ENCODE measurements at places on chromosomes 3 and 15.

DNA sequence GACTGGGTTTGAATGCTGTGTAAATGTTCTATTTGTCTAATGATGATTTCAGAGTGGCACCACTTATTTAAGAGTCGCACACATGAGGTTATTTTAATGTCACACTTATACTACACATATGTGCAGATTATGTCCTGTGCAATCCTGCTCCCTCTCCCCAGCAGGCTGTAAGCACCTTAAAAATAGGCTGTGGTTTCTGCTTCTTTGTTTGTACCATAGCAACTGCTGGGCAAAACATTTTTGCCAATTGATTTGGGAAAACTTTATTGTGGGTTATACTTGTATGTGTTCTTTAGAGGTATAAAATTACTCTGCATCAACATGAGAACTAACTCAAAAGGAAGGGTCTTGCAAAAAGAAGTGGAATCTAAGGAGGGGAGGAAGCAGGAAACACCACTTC, 318.5 kb downstream of the NTRK3 start:
- DNase-seq, result no peak

GRCh38 chr15:92244703-92245102, 149.0 kb upstream of the ST8SIA2 start:
- DNase-seq, result no peak

- DNase-seq, result no peak
Observed at GRCh38 chr3:157639756-157640426, 136.7 kb upstream of the VEPH1 start.

DNA sequence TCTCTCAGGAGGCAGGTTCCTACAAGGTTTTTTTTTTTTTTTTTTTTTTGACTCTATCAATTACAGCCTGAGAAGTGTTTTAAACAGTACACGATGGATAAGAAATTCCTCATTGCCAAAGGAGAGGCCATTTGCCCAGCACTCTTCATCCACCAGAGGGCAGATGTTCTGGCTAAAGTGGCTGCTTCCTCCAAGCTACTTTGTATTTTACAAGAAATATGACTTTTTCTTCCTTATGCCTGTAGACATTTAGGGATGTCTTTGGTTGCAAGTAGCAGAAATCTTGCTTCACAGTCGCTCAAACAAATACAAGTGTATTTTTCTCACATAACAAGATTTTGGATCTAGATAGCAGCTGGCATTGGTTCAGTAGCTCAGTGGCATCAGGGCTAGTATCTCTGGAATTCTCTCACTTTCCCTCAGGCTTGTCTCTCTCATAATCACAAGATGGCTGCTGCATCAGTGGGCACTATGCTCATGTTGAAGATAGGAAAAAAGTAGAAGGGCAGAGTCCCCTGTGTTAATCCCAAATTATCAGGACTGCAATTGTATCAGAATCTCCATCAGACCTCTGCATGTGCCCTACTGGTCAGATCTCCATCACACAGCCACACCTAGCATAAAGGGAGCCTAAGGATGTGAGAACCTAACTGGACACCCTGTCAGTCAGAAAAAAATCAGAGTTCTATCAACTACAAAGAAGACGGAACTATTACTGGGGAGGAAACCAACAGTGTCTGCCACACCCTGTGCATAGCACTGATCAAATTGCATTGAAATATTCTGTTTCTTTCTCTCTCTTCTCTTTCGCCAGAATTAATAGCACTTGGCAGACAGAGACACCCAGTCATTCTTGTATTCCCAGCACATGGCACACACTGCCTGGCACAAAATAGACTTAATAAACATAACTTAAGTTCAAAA, 138.9 kb upstream of the COL8A1 start:
- DNase-seq, result no peak

- DNase-seq, result no peak
Observed at GRCh38 chr3:30140356-30141075, 465.9 kb upstream of the TGFBR2 start.

DNA sequence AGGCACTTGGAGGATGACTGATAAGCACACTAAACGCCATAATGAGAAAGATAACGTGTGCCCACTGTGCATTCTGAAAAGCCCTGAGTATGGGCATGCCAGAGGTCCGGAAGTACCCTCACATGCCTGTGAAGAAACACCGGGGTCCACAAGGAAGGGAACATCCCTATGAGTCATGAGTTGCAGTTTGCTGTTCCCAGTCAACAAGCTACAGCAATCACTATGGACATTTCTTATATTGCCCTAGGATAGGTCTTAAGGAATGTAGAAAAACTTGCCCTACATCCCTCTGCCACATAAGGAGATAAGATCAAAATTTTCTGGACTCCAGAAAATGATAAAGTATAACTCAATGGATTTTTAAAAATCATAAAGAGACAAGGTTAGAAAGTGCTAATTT, 9.9 kb downstream of the MB21D2 start:
- DNase-seq, result no peak

DNA sequence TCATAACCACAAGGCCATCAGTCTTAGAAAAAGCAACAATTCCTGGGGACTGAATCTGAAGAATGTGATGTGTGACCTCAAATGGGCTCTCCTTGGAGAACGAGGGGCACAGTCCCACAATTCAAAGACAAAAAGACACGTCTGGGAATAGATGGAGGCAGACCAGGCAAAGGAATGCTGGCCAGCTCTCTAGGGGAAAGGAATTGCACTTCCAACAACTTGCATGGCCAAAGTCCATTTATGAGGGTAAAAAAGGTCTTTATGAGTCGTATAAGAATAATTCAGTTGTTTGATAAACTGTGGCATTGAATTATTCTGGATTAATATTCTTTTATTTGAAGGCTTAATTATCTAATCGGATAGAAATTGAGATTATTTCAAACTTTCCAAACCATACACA, 180.5 kb upstream of the FEZF2 start:
- no peak for DNase-seq

DNA sequence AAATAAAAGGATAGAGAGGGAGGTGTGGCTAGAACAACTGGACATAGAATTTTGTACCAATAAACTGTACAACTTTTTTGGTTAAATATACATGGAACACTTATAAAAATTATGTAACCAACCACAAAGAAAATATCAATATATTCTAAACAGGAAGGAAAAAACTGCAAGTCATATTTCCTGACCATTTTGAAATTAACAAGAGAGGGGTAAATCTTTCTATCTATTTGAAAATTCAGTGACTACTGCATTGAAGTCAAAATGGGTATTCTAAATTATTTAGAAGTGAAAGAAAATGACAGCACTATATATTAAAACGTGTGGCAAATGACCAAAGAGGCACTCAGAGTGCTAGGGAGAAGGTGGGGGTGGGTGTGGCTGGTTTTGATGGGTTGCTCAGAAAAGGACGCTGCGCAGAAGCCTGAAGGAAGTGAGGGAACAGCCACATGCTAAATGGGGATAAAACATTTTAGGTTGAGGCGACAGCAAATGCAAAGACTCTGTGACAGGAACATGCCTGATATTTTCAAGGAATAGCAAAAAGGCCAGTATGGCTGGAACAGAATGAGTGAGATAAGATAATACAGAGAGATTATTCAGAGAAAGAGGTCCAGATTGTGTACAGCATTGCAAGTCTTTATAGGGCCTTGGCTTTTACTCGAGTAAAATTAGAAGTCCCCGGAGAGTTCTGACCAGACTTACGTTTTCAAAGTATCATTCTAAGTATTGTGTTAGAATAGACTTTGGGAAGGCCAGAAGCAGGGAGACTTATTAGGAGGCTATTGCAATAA, 41.1 kb downstream of the ERICH6 start:
- no peak for DNase-seq

DNA sequence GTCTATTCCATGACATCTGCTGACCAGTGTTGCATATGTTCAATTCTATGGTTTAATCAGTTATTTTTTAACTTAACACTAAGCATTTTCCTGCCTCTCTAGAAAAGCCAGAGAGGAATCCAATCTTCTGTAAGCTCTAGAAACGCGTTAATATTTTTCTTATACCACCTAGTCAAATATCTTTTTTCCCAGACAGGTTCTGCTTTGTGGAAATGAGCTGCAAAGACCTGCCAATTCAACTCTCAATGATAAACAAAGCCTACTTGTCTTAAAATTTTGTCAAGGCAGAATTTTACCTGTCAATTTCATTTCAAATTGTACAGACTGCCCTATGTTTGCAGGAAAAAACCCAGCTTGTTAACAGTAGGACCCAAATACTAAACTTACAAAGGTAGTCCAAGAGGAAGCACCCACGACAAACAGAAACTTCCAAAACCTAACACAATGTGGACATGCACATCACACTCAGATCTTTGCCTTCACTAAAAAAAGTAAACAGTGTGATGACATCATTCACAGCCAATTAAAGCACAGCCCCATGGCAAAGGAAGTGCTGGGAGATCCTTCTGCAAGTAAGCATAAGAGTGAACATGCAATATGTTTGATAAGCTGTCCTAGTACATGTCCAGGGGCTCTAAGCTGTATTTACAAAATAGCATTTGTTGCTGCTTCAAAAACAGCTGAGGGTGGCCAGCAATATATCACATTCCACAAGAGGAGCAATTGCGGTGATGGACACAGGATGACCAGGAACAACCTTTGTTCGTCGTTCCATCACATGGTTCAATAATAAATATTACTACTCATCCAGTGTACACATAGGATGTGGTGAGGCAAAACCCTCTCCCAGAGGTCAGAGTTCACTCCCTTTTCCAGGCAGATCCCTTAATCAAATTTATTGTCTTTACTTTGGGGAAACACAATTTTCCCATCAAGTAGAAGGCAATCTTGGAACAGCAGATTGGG, 139.4 kb upstream of the TSC22D2 start:
- no peak for DNase-seq

DNA sequence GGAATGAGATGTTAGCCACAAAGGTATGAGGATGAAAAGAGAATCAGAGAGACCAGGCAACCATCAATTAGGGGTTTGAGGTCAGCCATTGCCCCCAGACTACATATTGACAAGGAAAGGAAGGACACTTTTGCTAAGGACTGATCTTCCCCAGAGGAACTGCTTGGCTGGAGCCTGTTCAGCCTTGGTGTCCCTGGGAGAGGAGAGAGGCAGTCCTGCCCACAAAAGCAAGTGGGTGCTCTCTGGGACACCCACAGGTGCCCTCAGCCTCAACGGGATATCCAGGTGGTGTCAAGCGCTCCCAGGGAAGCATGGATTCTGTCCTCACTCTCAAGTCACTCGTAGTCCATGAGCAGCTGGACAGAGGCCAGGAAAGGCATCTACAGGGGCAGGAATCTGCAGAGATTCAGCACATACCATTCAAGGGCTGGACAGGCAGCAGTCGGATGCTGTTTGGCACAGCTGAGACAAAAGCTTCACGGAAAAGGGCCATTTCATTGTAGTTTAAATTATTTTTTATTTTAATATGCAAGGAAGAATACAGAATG, 166.2 kb downstream of the UACA start:
- DNase-seq, result no peak

GRCh38 chr3:50193286-50193685, 1.9 kb downstream of the GNAT1 start:
- DNase-seq, result no peak

- DNase-seq, result no peak
Observed at GRCh38 chr3:40511031-40511718, 5.3 kb downstream of the ZNF620 start.

DNA sequence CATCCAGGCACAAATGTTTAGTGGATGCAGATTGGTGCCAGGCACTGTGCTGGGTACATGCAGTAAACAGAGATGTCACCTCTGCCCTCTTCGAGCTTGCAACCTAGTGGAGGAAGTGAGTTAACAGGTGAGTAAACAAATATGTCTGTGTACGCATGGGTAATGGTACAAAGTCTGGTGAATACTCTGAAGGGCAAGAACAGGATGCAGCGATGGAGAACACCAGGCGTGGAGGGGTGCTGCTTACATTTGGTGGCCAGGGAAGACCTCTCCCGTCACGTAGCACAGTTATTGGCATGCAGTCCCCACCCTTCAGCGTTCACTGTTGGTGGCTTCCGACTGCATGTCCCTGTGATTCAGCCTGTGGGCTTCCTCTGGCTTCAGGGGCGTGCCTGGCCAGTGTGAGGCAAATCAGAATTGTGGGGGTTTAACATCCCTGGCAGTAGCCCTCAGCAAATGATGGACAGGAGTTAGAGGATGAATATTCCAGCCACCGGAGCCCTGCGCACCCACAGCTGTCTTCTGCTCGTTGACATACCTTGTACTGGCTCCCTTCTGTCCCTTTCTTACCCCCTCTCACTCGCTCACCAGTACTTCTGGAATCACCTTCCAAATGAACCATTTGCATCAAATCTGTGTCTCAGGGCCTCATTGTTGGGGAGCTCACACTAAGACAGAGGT, 9.1 kb upstream of the HDAC11 start:
- DNase-seq, result no peak

DNA sequence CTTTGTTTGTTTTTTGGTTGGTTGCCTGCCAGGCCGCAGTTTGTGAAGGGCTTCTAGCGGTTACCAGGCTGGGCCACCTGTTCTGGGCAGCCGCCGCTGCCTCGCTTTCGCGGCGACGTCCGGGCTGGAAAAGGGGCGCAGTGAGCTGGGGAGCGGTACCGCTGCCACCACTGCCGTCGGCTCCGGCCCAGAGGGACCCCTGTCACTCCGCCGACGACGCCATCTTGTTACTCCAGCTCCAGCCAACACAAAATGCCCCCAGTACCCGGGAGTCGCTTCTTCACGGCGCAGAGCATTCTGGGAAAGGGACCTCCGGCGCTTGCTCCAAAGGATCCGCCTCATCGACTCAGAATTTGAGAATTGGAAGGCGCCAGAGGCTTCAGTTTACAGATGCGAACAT, 238.8 kb downstream of the CDIN1 start:
- no peak for DNase-seq

GRCh38 chr3:37768107-37768809, 93.4 kb upstream of the CTDSPL start:
- DNase-seq, result no peak

GRCh38 chr3:105847452-105847851, 21.4 kb downstream of the CBLB start:
- DNase-seq, result no peak

DNA sequence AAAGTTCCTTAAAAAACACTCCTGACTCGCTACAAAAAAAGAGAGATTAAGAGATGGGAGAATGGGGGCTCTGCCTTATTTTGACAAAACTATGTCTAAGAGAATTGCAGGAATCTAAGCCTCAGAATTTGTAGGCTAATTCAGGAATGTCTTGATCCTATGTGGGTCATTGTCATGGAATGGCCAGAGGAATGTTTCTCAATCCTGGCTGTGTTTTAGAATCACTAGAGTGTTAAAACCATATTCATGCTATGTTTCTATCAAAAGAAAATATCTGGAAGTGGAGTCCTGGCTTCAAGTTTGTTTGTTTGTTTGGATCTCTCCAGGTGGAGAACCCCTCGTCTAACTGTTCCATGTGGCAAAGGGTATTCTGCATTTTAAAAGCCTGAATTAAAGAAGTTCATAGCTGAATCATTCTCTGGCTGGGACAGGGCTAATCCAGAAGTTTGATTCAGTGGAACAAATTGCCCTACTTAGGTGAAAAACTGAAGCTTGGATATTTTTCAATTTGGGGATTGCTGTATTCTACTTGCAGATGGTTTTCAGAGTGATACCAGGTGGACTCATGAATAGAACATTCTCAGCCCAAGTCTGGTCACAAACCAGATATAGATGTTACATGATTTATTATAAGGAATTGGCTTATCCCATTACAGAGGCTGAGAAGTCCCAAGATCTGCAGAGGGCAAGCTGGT, 28.2 kb downstream of the GJD2 start:
- no peak for DNase-seq
